ENCODE measurements at places on chromosomes 11 and 22. TPM values are rescaled to one million over a fixed set of nuclear protein-coding genes. Genes with fewer than 3 reads are reported as not detected.

GRCh38 chr22:47569389-47570299 is 807.2 kb downstream of the TBC1D22A start:
- no peak for DNase-seq
- no peaks in the 10 kb centered on the region for H3K36me3 ChIP-seq
- H3K4me3 ChIP-seq, result no peak overlapping the region
- H3K27ac ChIP-seq, result no peak overlapping the region
- H3K4me1 ChIP-seq, result no peaks in the 10 kb centered on the region

- no peak overlapping the region for H3K4me3 ChIP-seq
- no peak for DNase-seq
- no peaks in the 10 kb centered on the region for H3K36me3 ChIP-seq
- H3K27ac ChIP-seq, result no peak overlapping the region
These were observed 197.0 kb downstream of the PGR start for GRCh38 chr11:100932474-100933100.

GRCh38 chr11:70064726-70065317 is 13.3 kb upstream of the ANO1 start:
- H3K36me3 ChIP-seq, result no peaks in the 10 kb centered on the region
- no peak for DNase-seq
- no peaks in the 10 kb centered on the region for H3K4me1 ChIP-seq
- no peak overlapping the region for H3K27ac ChIP-seq

DNA sequence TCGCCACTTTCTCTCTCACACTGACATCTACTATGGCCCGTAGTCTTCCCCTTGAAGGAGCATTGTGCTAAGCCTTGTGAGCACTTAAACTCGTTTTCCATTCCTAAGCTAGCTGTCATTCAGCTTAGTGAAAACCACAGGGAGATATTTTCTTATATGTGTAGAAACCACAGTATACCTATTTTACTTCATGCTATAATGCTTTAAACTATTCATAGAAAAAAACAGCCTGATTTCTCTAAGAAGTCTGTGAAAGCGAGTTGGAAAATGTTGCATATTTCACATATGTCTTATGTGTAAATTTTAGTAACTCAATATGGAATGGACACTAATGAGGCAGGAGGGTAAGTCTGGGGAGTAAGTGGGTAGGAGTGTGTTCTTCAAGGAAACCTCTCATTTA is 194.3 kb upstream of the CTSC start:
- no peaks in the 10 kb centered on the region for H3K36me3 ChIP-seq
- no peak for DNase-seq
- no peak overlapping the region for H3K4me3 ChIP-seq

DNA sequence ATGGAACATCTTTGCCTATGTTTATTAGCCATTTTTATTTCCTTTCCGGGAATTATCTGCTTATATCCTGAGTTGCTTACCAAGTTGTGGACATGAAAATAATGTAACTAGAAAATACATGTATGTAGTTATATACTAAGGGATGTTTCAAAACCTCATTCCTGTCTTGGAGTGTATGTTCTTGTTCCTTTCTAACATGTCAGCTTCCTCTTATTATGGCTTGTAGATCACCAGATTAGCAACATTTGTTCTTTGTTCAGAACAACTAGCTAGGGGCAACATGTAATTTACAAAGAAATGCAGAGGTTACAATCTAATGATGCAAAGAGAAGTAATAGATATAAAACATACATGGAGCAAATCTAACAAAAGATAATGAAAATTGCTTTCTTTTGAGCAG is 13.1 kb upstream of the TMEM123 start:
- H3K36me3 ChIP-seq, result no peaks in the 10 kb centered on the region
- no peaks in the 10 kb centered on the region for H3K27me3 ChIP-seq
- H3K27ac ChIP-seq, result no peak overlapping the region
- H3K4me3 ChIP-seq, result no peak overlapping the region

DNA sequence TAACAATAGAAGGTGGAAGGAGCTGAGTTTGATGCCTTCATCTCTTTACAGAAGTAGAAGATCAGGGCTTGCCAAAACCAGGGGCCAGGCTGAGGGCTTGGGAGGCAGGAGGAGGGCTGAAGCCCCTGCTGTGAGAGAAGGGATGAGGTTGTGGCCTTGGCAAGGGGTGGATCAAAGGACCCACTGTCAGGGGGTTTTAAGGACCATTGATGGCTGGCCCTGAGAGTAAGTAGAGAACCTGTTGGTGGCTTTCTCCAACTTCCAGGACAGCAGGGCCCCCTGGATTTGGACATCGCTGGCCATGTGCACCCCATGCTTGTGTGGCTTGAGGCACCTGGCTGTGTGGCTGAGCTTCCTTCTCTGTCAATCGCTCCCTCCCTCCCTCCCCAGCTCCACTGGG is 927.7 kb downstream of the TBC1D22A start:
- DNase-seq, result no peak
- H3K4me3 ChIP-seq, result no peak overlapping the region
- peaks cover 1% of the 10 kb centered on the region for H3K4me1 ChIP-seq
- H3K36me3 ChIP-seq, result no peaks in the 10 kb centered on the region

DNA sequence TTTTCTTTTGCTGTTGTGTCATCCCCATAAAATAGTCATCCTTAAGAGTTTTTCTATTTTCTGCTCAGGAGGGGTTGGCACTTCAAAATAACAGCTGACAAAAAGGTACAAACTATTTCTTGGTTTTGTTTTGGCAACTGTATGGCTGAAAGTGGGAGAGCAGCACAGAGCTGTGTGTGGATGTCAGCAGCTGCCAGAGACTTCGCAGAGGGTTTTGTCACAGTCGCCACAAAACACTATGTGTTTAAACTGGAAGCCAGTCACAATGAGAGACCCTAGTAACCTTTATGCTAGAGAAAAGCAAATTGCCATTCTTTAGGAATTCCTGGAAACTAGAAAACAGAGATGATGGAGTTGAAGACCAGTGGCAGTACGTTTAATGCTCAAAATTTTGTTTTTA is 189.6 kb upstream of the CCDC90B start:
- no peaks in the 10 kb centered on the region for H3K27me3 ChIP-seq
- no peak overlapping the region for H3K4me3 ChIP-seq
- H3K4me1 ChIP-seq, result no peaks in the 10 kb centered on the region
- H3K27ac ChIP-seq, result no peak overlapping the region
- no peak for DNase-seq
- H3K36me3 ChIP-seq, result no peaks in the 10 kb centered on the region

- no peak overlapping the region for H3K27ac ChIP-seq
- H3K27me3 ChIP-seq, result no peaks in the 10 kb centered on the region
- H3K4me3 ChIP-seq, result no peak overlapping the region
- no peak for DNase-seq
- no peaks in the 10 kb centered on the region for H3K4me1 ChIP-seq
These were observed 747.0 kb downstream of the BRD1 start for GRCh38 chr22:49080631-49081030.

DNA sequence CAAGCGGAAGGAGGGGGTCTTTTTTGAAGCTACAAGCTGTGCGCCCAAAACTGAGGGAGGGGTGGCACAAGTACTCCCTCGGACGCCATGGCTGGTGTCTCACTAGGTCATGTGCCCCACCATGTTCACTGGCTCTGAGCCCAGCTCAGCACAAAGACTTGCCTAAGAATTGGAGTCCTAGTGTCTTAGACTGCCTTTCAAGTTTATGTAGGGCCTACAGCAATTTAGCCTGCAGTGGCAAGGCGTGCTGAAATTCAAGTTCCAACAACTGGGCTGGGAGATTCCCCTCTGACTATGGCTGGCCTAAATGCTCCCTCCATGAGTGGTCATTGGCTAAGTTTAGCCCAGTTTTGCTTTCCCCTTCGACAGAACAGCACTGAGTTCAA is 27.3 kb downstream of the FCHSD2 start:
- H3K27ac ChIP-seq, result no peak overlapping the region
- H3K27me3 ChIP-seq, result no peaks in the 10 kb centered on the region
- no peak for DNase-seq
- H3K36me3 ChIP-seq, result no peaks in the 10 kb centered on the region
- no peaks in the 10 kb centered on the region for H3K4me1 ChIP-seq

- no peak overlapping the region for H3K4me3 ChIP-seq
- H3K27me3 ChIP-seq, result no peaks in the 10 kb centered on the region
- no peaks in the 10 kb centered on the region for H3K36me3 ChIP-seq
- H3K27ac ChIP-seq, result no peak overlapping the region
These were observed 17.0 kb downstream of the FADS3 start for GRCh38 chr11:61874377-61874809.

- H3K27me3 ChIP-seq, result no peaks in the 10 kb centered on the region
- no peak overlapping the region for H3K4me3 ChIP-seq
- no peaks in the 10 kb centered on the region for H3K4me1 ChIP-seq
These were observed 35.9 kb upstream of the PRDM11 start for GRCh38 chr11:45110562-45110961.

Gene UCP2
- 1,459 TPM for polyA plus RNA-seq

Gene MMP7
- not detected for polyA plus RNA-seq

Gene THY1
- not detected for polyA plus RNA-seq

Gene GAL3ST3
- polyA plus RNA-seq, result not detected

Gene RBMXL2
- not detected for polyA plus RNA-seq

Gene SOX6
- polyA plus RNA-seq, result not detected

Gene OR4C46
- not detected for polyA plus RNA-seq

Gene NCR3LG1
- polyA plus RNA-seq, result 0.30 TPM
